ENCODE measurements at places on chromosomes 13 and 19.

DNA sequence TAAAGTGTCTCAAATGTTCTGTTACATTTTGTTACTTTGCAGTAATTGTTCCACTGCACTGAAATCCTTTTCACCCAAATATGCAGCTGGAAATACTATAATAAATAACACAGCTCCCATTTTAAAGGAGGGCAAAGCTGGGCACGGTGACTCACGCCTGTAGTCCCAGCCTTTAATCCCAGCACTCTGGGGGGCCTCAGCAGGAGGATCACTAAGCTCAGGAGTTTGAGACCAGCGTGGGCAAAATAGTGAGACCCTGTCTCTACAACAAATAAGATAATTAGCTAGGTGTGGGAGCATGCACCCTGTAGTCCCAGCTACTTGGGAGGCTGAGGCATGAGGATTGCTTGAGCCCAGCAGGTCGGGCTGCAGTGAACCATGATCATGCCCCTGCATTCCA is 7.5 kb upstream of the UBAC2 start:
- DNase-seq = no peak

GRCh38 chr13:95627590-95627989 is 16.9 kb downstream of the DZIP1 start:
- no peak for DNase-seq

GRCh38 chr13:43368003-43368402 is 344.6 kb downstream of the DNAJC15 start:
- no peak for DNase-seq

GRCh38 chr13:97502181-97502580 is 68.2 kb downstream of the RAP2A start:
- DNase-seq = peak; percentile 67

DNA sequence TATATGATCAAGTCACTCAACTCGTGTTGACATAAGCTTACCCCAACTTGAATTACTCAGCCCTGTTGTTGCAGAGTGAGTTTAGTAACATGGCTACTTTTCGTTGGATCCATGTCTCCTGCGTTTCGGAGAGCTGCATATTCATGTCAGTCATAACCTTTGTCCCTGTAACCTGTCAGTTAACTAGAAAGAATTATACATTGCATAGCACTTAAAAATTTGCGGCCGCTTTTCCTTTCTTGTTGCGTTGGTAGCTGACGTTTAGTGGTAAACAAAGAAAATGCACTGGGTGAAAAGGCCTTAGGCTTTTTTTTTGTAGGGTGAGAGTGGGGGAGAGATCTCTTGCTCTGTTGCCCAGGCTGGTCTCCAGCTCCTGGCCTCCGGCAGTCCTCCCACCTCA is 14.2 kb downstream of the ZNF507 start:
- DNase-seq = no peak

- DNase-seq = no peak
Measured at GRCh38 chr13:93942016-93942415, 537.5 kb downstream of the DCT start.

GRCh38 chr13:29193083-29193482 is 372.9 kb downstream of the MTUS2 start:
- DNase-seq = no peak

DNA sequence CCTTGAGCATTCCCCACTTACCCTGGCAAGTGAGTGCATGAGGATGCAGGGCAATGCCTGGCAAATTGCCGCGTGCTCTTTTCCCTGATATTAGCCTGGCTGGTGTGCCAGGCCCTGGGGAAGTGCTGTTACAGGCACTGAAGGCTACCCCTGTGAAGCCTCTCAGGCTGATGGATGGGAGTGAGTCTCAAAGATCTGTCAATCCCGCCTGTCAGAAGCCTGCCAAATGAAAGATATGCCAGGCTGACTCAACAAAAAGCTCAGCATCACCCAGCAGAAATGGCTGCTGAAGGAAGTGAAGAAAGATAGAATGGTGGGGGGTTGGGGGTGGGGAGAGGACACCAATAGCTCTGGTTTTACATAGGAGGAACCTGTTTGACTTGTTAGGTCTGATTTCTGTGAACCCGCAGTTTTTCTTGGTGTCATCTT is 112.1 kb downstream of the LACC1 start:
- DNase-seq = no peak

GRCh38 chr19:44111910-44112463 is 1.2 kb upstream of the ZNF225 start:
- peak; percentile 17 for DNase-seq

GRCh38 chr13:102318233-102318632 is 83.6 kb downstream of the FGF14 start:
- peak; percentile 22 for DNase-seq

- no peak for DNase-seq
Measured at GRCh38 chr13:103130681-103131210, 64.5 kb upstream of the SLC10A2 start.

DNA sequence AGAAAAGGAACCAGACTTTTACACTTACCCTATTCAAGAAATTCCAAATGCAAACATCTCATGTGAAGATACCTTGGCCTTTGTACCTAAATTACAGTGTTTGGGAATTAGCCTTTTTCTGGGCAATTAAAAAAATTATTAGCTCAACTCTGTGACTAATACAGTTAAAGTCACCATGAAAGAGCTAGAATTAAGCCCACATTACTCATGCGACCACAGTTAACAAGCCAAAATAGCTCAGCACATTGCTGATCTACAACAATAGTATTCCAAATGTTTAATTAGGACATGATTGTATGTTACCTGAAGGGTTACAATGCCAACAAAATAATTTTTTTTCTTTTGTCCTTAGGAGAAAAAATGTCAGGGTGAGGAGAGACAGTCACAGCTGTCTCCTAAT is 263.6 kb upstream of the GPC6 start:
- no peak for DNase-seq

Measured in muscle of back (tissue), 13 donors.